ENCODE measurements at places on chromosomes 7 and 10.

GRCh38 chr7:110921595-110922151 is 169.3 kb upstream of the LRRN3 start:
- DNase-seq: no peak

GRCh38 chr10:58765910-58766309 is 253.2 kb downstream of the BICC1 start:
- DNase-seq: no peak

GRCh38 chr10:25815999-25816768 is 117.8 kb upstream of the MYO3A start:
- no peak for DNase-seq

DNA sequence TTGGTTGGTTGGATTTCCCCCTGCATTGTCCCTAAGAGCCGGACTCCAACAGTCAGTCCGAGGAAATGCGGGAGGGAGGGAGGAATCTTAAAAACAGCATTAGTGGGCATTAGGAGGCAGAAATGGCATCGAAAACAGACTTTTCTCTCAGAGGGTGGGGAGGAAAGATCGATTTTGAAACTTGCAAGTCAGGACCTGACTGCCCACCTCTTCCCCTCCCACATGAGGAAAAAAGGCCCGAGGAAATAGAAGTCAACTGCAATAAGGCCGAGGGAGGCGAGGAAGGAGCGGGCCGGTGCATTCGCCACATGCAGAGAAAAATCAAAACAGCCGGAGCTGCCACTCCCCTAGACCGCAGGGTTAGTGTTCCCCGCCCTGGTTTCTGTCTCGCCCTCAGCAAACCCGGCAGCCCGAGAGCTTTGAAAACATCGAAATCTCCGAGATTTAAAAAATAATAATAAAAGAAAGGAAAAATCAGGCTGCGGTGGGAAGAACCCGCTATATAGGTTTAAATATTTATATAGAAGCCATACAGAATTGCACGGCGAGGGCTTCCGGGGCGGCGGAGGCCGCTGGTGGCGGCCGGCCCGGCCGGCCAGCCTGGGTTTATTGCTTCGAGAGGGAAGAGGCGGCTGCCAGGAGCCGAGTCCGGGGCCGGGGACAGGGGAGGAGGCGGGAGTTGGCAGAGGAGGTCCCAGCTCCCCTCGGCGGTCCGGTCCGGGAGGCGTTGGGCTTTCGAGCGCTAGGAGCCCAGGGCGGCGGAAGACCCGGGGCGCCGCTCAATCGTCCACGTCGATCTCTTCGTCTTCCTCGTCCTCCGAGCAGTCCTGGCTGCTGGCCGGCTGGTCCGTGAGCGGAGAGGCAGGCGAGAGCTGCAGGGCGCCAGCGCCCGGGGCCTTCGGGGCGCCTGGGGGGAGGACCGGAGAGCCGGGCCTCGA is 2.5 kb downstream of the LBX1 start:
- DNase-seq: peak; percentile 70

GRCh38 chr10:124129471-124129870 is 36.1 kb upstream of the CHST15 start:
- no peak for DNase-seq

- no peak for DNase-seq
Measured at GRCh38 chr10:77230194-77230593, 407.4 kb downstream of the KCNMA1 start.

DNA sequence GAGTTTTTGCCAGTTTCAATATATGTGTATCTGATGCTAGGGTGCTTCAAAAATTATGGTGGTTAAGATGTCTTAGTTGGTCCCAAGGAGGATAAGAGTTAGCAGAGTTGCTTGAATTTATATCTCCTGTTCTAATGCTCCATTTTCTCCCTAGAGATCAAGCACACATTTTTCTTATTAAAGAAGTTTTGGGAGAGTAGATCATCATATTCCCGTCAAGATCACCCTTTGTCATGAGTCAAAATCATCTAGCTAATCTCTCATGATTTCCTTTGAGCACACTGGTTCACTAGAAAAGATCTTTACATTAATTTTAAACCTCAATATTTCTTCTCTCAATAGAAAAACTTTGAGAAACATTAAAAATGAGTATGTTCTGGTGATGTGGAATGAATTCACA is 429.9 kb upstream of the SEMA3A start:
- DNase-seq: no peak

- no peak for DNase-seq
Measured at GRCh38 chr10:125083576-125083920, 76.8 kb downstream of the CTBP2 start.

- no peak for DNase-seq
Measured at GRCh38 chr7:25642849-25643248, 414.6 kb upstream of the NPVF start.

DNA sequence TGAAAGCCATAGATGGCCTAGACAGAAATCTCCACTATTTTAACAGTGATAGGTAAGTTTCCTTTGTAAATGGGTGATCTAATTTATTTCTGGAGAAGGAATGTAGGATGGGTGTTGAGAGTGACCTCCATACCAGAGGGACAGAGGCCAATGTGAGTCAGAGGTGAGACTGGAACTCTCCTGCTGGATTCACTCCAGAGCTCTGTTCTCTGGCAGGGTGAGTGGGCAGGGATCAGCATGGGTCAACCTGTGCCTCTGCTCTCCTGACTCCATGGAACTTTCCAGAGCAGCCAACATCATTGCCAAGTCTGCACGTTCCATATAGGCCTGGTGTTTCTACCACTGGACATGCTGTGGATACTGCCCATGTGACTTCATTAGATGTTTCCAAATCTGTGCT is 11.4 kb downstream of the AKR1C3 start:
- DNase-seq: no peak

GRCh38 chr7:55571511-55572377 is 558 bp downstream of the VOPP1 start:
- peak; percentile 87 for DNase-seq

DNA sequence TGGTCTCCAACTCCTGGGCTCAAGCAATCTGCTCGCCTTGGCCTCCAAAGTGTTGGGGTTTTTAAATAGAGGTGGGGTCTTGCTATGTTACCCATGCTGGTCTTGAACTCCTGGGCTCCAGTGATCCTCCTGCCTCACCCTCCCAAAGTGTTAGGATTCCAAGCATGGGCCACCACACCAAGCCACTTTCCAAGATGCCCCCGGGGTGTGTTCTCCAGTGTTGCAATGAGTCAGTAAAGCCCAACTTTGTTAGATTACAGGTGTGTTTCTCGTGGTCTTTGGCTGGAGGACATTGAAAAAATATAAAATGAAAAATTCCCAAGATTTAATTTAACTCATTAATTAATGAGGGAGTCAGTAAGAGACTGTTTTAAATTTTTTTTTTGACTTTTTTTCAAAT is 29.2 kb downstream of the TACR2 start:
- DNase-seq: no peak
